ENCODE measurements at places on chromosomes 3 and 15.

DNA sequence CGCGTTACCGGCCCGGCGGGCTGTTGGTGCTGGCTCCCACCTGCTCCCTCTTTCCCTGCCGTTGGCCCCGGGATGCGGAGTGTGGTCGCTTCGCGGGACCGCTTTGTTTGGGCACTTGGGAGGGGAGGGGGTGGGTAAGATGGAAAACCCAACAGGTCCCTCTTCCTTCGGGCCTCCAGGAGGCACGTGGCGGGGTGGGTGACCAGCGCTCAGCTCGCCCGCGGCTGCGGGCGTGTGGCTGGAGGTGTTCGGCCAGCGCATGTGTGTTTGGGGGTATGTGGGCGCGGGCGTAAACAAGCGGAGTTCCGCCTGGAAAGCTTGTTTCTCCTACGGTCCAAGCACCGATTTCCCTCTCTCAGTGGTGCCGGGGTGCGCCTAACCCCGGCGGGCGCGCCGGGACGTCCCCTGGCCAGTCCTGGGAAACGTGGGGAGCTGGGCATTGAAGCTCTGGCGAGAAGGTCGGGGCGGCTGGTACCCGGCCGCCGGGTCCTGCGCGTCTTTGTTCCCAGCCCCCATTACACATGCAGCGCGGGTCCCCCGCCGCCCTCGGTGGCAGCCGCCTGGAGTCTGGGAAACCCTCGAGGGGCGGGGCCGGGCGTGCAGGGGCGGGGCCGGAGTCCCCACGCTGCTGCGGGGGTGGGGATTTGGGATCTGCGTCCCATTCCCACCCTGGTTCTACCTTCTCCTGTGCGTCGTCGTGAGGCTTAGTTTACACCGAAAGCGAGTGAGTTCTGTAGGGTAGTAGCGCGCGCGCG lies 1.4 kb downstream of the ACVR2B start:
- peak; percentile 46 for DNase-seq

DNA sequence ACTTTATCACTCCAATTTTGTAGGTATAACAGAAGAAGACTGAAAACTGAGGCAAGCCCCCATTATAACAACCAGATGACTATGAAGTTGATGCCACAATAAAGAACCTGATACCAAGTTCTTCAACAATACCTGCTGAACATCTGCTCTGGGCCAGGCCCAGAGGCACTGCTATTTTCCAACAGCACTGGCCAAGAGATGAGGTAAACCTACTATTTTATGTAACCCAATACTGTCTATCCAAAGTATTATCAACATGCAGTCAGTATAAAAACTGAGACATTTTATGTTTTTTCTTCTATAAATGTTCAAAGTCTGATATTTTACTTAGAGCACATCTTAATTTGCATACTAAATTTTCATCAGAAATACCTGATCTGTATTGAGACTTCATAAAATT lies 6.1 kb downstream of the SPG11 start:
- no peak for DNase-seq

GRCh38 chr15:70765504-70766281 lies 2.3 kb upstream of the UACA start:
- no peak for DNase-seq

DNA sequence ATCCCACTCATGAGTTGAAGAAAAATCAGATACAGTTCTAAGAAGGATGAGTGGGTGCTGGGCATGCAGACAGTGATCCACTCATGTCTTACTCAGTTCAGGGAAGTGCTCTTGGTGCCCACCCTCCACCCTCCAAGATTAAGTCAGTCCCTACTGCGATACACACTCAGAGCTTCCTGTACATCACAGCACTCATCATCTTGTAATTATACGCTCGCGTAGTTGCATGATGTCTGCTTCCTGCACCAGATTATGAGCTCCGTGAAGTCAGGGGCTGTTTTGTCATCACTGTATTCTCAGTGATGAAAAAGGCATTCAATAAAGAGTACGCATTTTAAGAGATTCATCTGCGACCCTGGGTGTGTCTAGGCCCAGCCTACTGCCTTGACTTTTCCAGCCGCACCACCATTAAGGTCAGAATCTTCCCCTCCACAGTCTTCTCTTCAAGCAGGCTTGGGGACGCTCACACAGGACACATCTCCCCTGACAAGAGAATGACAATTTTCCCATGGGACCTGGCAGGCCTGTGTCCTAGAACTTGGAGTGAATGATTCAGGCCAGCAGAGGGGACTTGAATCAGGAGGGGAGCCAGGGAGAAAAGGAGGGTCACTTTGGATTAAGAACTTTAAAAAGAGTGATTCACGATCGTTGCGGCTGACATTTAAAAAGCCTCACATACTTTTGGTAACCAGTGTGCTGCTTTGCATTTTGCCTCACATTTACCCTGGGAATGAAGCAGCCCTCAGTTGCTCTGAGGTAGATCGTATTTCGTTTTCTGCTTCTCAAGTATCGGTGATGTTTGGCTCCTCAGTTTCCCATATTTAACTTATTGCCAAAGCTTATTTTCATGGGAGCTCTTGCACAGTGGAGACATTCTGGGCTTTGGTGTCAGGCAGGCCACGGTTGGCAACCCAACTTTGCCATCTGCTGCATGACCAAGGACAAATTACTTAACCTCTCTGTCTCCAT lies 7.9 kb upstream of the PDE8A start:
- no peak for DNase-seq

DNA sequence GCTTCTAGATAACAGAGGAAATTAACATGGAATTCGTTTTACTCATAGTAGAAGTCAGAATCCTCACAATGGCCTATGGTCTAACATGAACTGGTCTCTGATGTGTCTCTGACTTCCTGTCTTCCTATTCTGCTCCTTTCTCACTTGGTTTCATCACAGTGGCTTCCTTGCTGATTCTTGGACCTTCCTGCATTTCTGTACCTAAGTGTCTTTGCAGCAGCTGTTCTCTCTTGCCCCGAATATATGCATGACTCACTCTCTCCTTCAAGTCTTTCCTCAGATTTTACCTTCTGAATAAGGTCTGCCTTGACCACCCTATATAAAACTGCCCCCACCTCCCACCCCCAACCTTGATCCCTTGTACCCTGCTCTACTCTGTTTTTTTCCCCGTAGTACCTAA lies 14.1 kb downstream of the ARL13B start:
- no peak for DNase-seq

GRCh38 chr3:165635791-165636683 lies 201.2 kb downstream of the BCHE start:
- no peak for DNase-seq

- DNase-seq, result peak; percentile 9
Observed at GRCh38 chr3:31880020-31880419, 101.0 kb downstream of the OSBPL10 start.

DNA sequence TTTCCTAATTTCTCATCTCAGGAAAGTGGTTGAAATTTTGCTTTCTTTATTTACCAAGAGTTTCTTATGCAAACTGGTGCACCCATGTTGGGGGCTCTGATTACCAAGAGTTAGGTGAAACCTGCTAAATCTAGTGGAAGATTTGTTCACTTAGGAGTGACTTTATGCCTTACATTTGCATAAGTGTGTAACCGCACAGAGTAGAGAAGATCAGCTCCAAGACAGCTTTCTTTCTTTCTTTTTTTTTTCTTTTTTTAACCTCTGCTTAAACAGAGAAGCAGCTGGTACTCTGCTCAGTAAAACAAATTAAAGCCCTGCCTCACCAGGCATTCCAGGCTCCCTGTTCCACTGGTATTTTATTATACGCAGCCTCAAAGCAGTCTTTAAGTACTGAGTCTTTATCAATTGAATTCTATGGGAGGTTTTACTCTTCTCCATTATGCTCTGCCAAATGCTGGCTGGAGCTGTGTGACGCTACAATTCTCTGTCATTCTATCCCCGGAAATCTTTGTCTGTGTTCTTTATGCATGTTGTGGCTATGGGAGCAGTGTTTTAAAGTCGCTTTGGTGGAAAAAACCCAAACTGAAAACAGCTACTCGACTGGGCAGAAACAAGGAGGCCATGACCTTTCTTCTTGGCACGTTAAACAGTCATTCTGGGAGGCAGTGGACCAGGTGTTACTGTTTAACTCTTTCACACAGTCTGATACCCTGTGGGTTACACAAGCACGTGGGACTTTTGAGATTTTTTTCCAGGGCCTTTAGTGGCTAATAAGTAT lies 55.2 kb upstream of the GBE1 start:
- DNase-seq, result peak; percentile 77

- no peak for DNase-seq
Observed at GRCh38 chr3:158443632-158444031, 127.4 kb upstream of the MLF1 start.

- no peak for DNase-seq
Observed at GRCh38 chr3:115445559-115445958, 177.8 kb upstream of the GAP43 start.

GRCh38 chr15:31325595-31326155 lies 960 bp upstream of the KLF13 start:
- DNase-seq, result peak; percentile 71

GRCh38 chr3:66014651-66015050 lies 24.1 kb downstream of the MAGI1 start:
- no peak for DNase-seq

GRCh38 chr15:97078591-97078990 lies 748.1 kb downstream of the NR2F2 start:
- DNase-seq, result no peak

DNA sequence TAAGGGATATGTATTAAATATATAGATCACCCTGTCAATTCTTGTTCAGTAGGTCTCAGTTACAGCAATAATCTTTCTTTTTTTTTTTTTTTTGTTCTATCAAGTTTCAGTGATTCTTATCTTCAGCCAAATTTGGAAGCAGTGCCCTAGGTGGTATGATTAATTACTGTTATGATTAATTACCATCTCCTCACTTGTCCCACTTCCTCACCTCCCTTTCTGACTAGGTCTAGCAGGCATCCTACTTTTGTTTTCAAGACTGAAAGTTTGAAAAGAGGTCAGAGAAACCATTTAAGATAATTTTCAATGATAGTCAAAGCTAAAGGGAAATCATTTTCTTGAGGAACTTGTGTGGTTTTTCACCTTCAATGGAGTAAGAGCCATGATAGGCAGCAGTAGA lies 144.0 kb upstream of the CNTN4 start:
- no peak for DNase-seq

GRCh38 chr3:198061119-198062067 lies 101.4 kb downstream of the LMLN start:
- DNase-seq, result no peak

DNA sequence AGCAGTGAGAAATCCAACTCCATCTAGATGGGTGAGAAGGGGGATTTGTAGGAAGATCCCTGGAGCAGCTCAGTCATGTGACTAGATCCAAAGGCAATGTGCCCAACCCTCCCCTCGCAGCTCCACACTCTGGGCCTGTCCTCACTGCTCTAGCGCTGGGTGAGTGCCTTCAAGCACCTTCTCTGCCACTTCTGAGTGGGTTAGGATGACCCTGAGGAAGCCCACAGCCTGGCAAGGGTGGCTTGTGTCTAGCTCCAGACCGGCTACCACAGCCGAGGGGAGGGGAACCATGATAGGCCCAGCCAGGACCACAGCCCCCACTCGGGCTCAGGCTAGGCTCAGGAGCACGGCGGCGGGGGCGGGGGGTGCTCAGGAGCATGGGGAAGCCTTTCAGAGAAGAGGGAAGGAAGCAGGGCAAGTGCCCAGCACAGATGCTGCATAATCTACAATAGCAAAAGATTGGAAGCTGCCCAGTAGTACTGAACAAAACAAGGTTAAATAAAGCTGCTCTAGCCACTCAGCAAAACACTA lies 1.7 kb downstream of the SPATA12 start:
- DNase-seq, result no peak

GRCh38 chr15:70535071-70535954 lies 228.0 kb downstream of the UACA start:
- DNase-seq, result peak; percentile 85

DNA sequence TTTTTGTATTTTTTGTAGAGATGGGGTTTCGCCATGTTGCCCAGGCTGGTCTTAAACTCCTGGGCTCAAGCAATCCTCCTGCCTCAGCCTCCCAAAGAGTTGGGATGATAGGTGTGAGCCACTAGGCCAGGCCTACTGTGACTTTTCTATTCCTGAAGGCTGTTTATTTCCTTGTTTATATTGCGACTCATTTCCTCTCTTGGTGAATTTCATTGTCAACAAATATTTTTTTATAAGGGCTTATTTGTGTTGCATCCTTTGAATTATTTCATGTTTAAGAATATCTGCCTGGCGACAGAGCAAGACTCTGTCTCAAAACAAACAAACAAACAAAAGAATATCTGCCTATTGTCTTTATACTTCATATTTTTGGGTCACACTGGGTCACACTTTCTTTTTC lies 29.4 kb upstream of the MCCC1 start:
- DNase-seq, result no peak

GRCh38 chr3:16313886-16314645 lies 49.1 kb downstream of the OXNAD1 start:
- DNase-seq, result no peak

GRCh38 chr15:63019511-63020109 lies 22.9 kb upstream of the TPM1 start:
- no peak for DNase-seq

DNA sequence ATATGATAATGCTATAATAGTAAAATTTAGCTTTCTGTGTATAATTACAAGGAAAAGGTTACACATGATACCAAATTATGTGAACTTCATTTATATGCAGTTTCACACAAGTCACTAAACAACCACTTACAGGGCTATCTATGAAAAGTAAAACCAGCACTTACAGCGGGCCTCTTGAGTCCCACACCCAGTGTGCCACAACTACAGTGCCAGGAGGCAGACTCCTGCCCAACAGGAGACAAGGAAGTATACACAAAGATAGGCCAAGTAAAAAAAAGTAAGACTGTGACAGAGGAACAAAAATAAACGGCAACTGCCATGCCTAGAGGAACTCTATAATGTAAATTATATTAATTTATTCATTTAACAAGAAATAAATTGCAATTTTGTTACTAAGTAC lies 53.4 kb upstream of the NEK10 start:
- no peak for DNase-seq

- DNase-seq, result no peak
Observed at GRCh38 chr3:20074226-20075063, 34.2 kb downstream of the KAT2B start.

- no peak for DNase-seq
Observed at GRCh38 chr3:183375337-183375736, 53.1 kb downstream of the MCF2L2 start.

GRCh38 chr3:106797461-106797860 lies 579.8 kb upstream of the CCDC54 start:
- DNase-seq, result no peak

DNA sequence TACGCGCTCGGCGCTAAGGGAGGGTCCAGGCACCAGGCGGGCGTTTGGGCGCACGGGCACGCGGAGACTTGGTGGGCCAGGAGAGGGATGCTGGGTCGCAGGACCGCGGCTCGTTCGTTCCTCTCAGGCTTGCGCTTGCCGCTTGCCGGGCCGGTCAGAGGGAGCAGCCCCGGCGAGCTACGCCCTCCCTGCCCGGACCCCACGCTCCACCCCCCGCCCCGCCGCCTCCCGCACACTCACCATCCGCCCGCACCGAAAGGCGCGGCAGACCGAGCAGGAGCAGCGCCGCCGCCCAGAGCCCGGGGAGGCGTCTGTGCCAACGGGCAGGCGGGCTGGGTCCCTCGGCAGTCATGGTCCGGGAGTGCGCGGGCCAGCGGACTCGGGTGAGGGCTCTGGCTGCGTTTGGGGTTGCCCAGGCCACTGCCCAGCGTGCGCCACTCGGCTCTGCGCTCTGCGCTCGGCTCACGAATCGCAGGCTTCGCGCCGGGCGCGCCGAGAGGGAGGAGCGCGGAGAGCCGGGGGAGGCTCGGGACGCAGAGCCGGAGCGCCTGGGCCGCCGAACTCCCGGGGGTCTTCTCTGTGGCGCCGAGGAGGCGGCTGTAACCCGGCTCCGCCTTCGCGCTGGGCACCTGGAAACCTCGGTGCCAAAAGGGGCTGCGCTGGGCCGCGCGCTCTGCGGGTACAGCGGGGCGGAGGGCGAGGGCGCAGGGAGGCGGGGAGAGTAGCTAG lies at the start of gene SUSD5:
Gene SUSD5 (minus strand): TSS at position 365 of the 729 bp plus-strand sequence. CDS start 13 bp downstream, at position 352.
- DNase-seq, result no peak

Data from Jurkat, Clone E6-1 (cell line).